ENCODE measurements at places on chromosomes 5 and 9.

DNA sequence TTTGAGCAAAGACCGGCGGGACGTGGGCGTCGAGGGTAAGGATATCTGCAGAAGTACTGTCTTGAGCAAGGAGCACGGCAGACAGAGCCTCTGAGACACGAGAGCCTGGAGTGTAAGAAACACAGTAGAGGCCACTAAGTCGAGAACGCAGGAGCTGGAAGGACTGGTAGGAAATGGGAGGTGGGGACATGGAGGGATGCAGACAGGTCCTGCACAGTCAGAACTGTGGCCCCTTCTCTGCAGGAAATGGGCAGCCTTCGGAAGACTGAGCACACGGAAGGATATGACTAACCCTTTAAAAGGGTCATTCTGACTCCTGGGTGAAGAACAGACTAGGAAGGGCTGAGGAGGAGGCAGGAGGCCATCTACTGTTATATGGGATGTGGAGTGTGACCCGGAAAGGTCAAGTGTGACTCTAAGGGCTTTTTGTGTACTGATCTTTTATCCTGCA lies 1.4 kb upstream of the CAMSAP1 start:
- DNase-seq, result no peak

- DNase-seq, result no peak
Measured at GRCh38 chr5:20055301-20055700, 67.3 kb upstream of the CDH18 start.

DNA sequence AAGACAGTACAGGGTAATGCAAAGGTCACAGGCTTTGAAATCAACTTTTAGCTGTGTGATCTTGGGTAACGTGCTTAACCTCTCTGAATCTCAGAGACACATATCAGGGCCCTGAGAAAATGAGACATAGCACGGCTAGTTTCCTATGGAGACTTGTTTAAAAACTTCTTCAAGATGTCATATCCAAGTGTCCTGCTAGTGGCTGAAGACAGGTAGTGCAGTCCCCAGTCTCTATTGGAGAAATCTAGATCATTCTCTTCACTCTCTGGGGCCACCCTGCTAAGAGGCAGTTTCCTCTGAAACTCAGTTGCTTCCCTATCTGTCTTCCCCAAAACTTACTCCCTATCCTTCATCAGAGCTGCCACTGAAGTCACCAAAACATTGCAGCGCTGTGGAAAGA lies 30.3 kb upstream of the GRXCR2 start:
- no peak for DNase-seq

DNA sequence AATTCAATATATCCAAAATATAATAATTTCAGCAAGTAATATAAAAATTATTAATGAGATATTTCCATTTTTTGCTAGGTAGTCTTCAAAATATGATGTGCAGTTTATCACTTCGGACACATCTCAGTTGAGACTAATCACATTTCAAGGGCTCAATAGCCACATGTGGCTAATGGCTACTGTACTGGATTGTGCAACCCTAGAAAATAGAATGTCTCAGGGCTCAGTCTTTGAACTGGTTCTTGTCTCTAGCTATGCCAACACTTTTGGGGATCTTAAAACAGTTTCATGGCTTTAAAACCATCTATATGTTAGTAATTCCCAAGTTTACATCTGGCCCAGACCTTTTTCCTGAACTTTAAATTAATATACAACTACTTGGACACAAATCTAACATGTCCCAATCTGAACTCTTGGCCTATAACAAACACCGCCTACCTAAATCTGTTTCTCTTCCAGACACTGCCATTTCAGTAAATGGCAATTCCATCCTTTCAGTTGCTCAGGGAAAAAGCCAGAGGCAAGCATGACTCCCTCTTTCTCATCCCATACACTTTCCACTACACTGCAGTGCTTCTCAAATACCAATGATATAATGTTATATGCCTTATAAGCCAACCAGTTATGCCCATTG lies 18.8 kb downstream of the PTAR1 start:
- DNase-seq, result no peak

DNA sequence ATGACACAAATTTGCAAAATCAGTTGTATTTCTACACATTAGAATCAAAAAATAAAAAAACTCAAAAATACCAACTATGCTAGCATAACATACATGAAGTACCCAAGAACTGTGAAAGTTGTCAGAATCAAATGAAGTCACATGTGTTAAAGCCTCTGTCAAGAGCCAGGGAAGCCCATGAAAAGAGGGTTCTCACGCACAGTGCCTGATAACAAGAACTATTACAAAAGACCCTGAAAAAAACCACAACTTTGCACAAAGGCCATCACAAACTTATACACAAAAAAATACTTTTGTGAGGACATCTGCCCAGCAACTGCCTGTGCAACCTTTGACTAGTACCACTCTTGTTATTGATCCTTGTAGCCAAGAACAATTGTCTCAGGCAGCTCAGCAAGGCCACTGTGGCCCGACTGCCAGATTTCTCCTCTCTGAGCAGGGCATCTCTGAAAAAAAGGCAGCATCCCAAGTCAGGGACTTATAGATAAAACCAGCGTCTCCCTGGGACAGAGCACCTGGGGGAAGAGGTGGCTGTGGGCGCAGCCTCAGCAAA lies 28.9 kb upstream of the HNRNPA0 start:
- DNase-seq, result no peak

DNA sequence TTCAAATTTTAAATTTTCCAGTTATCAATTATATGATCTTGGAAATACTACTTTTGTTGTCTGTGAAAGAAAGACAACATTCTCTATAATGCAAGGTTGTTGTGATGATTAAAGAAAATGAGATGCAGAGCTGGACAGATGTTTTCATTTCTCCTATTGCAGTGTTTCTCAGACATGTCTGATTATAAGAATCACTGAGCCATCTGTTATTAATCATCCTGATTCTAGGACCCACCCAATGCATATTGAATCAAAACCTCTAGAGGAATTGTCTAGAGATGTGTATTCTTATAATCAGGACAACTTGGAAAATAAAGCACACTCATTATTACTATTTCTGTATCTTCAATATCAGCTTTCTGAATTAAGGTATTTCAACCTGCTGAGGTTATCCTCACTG lies 121.1 kb upstream of the ASTN2 start:
- DNase-seq, result no peak

DNA sequence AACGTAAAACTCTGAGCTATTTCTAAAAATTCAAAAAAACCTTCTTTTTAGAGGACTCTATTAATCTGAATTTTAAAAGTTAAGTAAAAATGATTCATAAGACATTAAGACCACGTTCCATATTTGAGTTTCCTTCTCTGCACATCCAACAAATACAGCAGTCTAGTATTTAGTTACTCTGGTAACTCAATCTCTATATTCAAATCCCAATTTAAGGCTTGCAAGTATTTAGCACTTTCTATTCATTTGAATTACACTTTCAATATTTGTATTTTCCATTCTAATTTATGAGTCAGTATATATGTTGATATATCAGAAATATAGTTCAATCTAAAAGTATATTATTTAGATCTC lies 17.7 kb downstream of the RFX3 start:
- no peak for DNase-seq

DNA sequence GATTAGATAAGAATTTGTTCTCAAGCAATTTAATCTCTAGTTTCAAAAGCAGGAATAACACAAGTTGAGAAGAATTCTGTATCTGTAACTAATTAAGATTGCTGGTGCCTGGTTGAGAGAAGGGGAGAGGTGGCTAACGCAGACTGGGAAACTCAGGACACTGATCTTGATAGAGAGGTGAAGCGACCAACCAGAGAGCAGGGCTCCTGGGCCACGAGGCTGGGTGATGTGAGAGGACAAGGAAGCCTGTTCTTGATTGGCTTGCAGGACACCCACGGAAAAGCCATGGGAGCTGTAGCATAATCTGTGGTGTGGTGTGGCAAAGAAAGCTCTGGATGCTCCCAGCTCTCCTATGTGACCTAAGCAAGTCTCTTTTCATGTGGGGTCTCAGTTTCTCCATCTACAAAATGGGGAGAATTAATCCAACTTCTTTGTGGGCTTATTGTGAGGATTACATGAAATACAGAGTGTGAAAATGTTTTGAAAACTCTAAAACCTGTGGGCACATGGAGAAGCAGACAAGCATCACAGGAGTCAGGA lies 594.1 kb upstream of the BRINP1 start:
- DNase-seq, result no peak

GRCh38 chr5:98341038-98342032 lies 432.1 kb upstream of the RGMB start:
- no peak for DNase-seq

GRCh38 chr5:140189977-140190871 lies 15.2 kb downstream of the CYSTM1 start:
- DNase-seq, result no peak

DNA sequence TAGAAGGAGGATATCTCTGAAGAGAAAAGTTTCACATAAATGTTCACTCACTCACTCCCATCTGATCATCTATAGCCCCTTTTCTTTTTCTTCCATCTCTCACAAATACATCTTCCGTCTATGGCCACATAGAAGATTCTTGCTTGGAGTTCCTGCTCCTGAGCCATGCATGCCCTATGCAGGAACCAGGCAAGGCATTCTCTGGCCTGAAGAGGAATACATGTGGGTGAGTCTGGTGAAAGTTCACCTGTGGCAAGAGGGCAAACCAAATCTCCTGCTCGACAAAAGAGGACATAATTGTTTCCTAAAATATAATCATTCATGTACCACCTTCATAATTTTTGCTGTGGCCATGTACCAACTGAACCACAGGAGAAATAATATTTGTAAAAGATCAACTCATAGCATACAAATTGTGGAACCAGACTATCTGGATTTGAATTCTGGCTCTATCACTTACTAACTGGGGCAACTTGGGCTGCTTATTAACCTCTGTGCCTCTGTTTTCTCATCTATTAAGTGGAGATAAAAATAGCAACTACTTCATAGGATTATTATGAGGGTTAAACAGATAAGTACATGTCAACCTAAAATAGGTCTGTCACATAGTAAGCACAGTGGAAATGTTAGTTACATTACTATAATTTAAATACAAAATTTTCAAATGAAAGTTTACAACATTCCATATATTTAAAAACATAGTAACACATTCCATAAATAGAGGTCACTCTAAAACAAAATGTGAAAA lies 121.2 kb upstream of the NFIB start:
- DNase-seq, result no peak

- no peak for DNase-seq
Measured at GRCh38 chr9:121279776-121280388, 11.9 kb downstream of the GSN start.

DNA sequence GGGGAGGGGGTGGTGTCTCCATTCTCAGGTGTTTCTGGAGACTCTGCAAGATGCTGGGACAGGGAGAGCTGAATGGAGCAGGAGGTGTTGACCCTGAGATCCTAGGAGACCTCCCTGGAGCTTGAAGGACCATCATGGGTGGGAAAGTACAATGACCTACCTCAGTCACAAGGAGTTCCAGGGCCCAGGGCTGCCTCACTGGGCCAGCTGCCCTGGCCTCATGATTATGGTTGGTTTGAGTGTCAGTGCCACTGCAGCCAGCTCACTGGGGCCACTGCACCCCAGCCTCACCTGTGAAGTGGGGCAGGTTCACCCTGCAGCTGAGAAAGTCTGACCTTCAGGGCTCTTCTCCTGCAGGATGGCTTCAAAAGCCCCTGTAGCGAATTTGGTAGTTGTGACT lies 372.5 kb downstream of the IRX2 start:
- no peak for DNase-seq

- DNase-seq, result no peak
Measured at GRCh38 chr5:173795601-173796000, 92.5 kb upstream of the CPEB4 start.

GRCh38 chr5:11197726-11198125 lies 436.7 kb upstream of the DAP start:
- no peak for DNase-seq

DNA sequence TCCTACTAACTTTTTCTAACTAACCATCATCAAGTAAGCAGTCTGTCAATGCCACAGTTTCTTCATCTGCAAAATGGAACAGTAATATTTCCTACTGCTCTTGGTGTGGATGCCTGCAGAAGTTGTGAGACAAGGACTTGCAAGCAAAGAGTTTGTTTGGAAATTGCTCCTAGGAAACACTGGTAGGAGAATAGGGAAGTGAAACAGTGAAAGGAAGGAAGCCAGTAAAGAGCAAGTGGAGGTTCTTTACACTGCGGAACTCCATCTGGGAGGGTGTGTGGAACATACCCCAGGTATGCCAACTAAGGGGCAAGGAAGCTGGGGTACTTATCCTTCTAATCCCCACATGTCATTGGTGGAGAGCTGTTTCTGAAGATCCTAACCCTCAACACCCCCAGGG lies 119.9 kb downstream of the FOXD1 start:
- DNase-seq, result no peak

- no peak for DNase-seq
Measured at GRCh38 chr9:18776836-18777820, 255.9 kb downstream of the SAXO1 start.

- no peak for DNase-seq
Measured at GRCh38 chr5:54415147-54415546, 40.4 kb upstream of the HSPB3 start.

- DNase-seq, result no peak
Measured at GRCh38 chr9:87148331-87149104, 201.2 kb upstream of the GAS1 start.

GRCh38 chr5:173495225-173495904 lies 121.1 kb downstream of the BOD1 start:
- no peak for DNase-seq

- DNase-seq, result no peak
Measured at GRCh38 chr5:1959725-1960581, 77.2 kb upstream of the IRX4 start.

DNA sequence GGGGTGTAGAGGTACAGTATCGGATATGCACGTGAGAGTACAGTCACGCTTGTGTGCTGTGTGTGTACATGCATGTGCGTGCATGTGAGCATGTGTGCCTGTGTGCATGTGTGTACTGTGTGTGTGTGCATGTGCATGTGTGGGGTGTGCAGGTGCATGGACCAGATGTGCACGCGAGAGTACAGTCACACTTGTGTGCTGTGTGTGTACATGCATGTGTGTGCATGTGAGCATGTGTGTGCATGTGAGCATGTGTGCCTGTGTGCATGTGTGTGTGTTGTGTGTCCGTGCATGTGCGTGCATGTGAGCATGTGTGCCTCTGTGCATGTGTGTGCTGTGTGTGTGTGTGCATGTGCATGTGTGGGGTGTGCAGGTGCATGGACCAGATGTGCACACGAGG lies 10.3 kb downstream of the SLC6A19 start:
- no peak for DNase-seq

DNA sequence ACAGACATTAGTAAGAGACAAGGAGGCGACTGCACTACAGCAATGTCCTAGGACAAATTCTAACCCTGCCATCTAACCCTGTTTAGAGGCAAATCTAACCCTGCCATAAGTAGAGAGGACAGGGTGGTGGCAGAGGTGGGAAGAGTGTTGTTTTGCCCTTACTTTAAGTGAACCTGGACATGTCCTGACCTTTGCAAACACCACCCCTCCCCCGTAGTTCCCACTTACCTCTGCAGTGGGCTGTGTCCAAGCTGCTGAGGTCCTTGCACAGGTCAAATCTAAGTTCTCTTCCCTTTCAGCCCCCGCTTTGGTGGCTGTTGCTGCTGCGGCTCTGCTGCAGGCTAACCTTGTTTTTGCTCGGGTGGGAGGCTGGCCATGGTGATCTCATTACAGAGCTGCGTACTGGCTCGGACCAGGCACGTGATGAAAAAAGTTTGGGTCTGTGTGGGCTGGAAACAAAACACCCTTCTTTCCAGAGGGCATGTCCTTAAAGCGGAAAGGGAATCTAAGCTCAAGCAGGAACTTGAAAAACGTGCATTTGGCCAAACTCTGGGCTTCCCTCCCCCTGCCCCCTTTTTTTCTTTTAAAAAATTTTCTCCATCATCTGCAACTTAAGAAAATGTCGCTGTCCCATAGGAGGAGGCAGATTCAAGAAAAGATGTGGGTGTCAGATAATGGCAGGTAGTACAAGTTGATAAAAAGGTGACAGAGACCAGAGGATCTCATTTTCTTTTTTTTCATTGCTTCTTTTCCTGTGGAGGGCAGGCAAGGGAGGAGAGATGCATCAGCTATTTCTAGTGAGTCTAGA lies at the start of gene FAXDC2:
Gene FAXDC2, minus strand, starts transcription at position 349 of the 808 bp plus-strand sequence. CDS start 12,425 bp downstream, outside the sequence.
- no peak for DNase-seq
